ENCODE measurements at places on chromosomes 1 and 21.

- DNase-seq: no peak
Observed at GRCh38 chr21:15688809-15689208, 41.0 kb upstream of the USP25 start.

DNA sequence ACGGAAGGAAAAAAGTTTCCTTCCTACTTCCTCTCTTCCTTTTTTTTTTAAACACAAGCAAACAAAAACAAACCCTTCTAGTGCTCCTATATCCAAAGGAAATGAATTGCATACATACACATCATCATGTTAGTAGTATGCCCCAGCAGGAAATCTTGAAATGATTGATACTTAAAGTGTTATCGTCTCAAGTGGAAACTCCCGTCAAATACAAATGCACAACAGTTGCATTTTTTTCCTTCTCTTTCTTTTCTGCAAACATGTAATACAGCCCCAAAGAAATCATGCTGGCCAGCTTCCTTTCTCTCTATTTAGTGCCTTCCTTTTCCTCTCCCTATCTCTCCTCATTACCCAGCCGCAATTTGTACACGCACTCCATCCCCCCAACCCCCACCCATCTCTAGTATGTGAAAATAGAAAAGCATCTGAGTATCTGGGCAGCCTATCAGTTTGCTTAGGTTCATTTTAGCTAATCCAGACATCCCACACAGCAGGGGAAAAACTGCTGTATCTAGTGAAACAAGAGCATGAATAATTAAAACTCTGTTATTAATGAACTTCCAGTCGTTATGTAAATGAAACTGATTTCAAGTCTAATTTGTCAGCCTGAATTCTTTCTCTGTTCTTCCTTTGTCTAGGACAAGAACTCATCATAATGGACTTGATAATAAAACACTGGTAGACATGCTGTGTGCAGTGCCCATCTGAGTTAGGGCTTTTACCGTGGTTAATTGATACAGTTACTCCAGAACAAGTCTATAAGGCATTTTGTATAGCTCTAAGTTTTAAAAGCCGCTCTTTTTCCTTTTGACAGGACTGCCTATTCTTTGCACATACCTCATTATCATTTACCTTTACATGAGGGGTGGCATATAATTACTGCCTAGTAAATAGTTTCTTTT is 336.5 kb upstream of the ADGRL2 start:
- DNase-seq: no peak

- no peak for DNase-seq
Observed at GRCh38 chr21:26977746-26978145, 10.9 kb upstream of the ADAMTS5 start.

- no peak for DNase-seq
Observed at GRCh38 chr1:222461941-222462340, 86.0 kb downstream of the HHIPL2 start.

DNA sequence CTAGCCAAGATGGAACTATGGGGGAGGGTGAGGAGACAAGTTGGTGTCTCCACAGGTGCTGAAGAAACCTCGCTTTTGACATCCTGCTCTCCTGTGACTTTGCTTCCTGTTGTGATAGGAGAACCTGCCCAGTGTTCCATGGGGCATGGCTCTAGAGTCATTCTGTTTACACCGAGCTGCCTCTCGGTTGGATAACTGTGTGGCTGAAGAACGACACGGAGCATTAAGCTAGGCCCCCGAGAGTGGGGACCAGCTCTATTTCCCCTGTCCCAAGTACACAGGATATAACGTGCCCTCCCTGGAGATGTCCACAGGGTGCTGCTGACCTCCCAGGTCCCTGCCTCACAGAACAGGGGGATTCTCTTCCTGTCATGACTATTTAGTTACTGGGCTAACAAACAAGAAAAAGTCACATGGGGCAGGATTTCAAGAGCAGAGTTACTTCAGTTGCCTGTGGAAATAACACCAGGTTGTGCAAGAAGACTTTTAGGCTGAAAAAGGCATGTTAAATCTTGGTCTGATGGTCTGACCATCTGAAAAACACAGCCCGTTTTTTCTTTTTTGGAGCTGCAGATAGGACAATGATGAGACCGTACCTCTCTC is 29.4 kb upstream of the PPP2R5A start:
- no peak for DNase-seq

- no peak for DNase-seq
Observed at GRCh38 chr1:117089996-117090395, 29.9 kb downstream of the TTF2 start.

All from NCI-H510A treated with DMSO at 0.1 percent for 48 hours (cell line).